GM04503 (cell line): ENCODE measurements at places on chromosomes 3 and 15.

GRCh38 chr3:16400106-16400931 is 113.2 kb downstream of the RFTN1 start:
- DNase-seq, result no peak

- no peak for DNase-seq
Observed at GRCh38 chr3:81908561-81908960, 147.1 kb upstream of the GBE1 start.

DNA sequence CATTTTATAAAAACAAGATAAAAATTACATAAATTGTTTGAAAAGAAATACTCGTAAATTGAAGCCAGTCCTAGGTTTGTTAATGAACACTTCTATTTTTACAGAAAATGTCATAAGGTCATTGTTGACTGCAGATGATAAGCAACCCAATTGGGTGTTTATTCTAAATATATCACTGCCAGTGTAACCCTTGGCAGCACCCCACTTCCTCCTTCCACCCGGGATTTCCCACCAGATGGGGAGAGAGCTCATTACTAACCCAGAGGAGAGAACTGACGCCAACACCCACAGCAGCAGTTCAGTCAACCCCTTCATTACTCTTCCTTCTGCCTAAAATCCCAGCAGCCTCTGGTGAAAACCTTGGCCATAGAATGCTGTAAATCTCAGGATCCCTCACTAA is 307.6 kb downstream of the GAP43 start:
- no peak for DNase-seq

DNA sequence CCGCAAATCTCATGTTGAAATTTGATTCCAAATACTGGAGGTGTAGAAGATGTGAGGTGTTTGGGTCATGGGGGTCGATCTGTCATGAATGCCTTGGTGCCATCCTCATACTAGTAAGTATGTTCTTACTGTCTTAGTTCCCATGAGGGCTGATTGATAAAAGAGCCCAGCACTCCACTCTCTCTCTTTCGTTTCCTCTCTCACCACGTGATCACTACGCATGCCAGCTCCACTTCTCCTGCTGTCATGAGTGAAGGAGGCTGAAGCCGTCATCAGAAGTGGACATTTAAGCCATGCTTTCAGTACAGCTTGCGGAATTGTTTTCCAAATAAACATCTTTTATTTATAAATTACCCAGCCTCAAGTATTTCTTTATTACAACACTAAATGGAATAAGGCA is 6.1 kb downstream of the OR5H15 start:
- no peak for DNase-seq

GRCh38 chr3:45873036-45873435 is 13.3 kb upstream of the CCR9 start:
- DNase-seq, result no peak
